Endodermal cell (in vitro differentiated cells): ENCODE measurements at places on chromosomes 5 and 9.
A peak's percentile ranks its signal among the peaks of the same experiment; 100 is the strongest.

DNA sequence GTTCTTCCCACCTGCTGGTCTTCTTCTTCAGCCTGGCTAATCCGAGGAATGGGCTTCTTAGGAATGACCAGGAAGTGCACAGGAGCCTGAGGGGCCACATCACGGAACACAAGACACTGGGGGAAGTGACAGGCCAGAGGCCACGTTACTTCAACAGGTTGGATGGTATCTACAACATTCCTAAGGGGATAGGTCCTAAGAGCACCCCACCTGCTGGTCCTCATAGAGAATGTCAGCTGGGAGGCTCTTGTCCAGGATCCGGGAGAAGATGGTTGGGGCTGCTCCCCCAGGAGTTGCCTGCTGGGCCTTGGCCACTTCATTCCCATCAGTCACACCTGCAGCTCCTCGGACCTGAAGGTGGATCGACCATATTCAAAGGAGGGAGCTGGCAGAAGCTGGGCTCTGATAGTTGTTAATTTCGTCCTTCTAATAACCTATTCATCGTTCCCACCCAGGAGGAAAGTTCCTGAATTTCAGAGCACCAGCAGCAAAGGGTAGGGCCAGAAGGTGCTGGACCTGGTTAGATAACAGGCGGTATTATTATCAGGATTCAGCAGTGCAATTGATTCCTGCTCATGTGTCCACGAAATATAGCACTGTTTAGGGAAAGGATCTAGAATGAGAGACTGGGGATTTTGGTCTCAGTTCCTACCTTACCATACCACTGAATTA is 1.3 kb downstream of the HINT2 start:
- DNase-seq = peak; percentile 72

- DNase-seq = no peak
Observed at GRCh38 chr9:37956904-37957663, 53.2 kb upstream of the SLC25A51 start.

DNA sequence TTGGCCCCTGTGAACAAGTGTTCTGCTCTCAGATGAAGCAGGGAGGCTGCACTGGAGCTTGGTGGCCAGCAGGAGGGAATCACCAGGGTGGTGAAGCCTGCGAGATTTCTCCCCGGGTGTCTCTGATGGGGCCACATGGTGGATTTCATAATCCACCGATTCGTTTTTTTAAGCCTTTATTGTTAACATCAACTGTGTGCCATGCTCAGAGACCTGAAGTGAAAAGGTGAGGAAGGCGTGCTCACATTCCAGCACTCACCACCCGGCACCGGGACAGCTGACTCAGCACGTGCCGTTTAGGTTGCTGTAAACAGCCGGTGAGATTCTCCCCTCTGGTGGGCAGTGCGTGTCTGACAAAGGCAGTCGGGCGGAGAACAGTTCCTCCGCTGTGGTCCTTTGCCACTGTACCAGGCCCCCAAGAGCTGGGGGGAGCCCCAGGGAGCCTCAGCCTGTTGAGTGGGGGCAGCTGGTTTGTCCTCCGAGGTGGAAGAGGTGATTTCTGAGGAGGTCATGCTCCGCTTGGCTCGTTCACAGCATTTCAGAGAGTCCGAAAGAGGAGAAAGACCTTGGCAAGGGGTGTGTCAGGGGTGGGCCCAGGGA is 12.7 kb upstream of the AHRR start:
- no peak for DNase-seq

DNA sequence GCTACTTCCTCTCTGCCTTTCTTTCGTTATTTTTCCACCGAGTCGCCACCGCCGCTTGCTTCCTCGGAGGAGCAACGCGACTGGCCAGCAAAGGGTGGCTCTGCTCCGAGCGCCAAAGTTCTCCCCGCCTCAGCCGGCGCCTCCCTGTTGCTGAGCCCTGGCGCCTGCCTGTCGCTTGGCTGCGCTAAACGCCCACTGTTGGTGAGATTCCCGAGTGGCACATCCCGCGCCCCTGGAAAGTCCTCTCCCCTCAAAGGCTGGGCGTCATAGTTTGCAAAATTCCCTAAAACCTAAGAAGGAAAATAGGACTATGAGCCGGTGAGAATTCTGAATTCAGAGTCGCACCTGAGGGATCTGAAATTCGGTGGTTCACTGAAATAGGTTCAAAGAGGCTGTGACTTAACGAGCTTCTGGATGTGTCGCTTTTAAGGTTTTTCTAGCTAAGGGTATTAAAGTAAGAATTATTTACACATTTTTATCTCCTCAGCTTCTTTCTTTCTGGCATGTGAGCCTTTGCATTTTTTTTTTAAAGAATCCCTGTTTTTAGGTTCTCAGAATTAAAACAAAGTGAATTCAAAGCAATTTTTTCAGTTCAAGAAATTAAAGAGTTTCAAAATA is at the start of gene GRIN3A:
Gene GRIN3A, minus strand, starts transcription at position 82 of the 618 bp plus-strand sequence. CDS start 668 bp downstream, outside the sequence.
- peak; percentile 82 for DNase-seq

- DNase-seq = no peak
Observed at GRCh38 chr5:54632131-54632701, 114.7 kb downstream of the SNX18 start.

DNA sequence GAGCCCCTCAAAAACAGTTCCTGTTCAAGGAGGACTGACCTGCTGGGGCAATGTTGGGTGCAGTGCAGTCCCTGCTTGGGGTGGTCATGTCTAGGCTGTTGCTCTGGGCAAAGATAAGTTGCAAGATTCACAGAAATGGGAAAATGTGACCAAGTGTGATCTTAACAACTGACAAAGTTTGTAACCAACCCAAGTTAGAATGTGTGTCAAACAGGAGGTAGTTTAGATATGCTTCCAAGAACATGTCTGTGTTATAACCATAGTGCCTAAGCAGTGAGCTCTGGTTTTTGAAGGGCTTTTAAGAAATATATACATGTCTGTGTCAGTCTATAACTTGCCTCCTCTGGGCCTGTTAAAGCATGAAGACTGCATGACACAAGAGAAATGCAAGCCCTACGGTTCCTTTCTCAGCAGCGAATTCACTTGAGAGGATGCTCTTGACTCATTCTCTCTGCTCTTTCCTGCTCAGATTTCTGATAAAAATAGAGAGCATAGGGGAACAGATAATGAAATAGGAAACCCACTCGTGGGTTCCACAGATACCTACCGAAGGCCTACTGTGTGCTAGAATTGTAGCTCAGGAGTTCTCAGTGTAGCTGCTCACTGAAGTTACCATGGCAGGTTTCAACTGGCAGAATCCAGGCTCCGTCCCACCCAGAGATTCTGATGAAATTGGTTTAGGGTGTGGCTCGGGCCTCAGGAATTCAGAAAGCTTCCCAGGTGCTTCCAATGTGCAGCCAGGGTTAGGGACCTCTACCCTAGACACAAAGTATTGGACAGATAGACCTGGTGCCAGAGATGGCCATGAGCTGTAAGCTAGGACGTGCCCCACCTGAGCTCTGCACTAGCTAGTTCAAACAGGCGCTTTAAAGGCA is 52.4 kb downstream of the ARHGEF37 start:
- no peak for DNase-seq

GRCh38 chr9:128768606-128769005 is 3.1 kb downstream of the ZER1 start:
- DNase-seq = no peak

- DNase-seq = no peak
Observed at GRCh38 chr5:169686137-169686536, 49.1 kb downstream of the DOCK2 start.

- no peak for DNase-seq
Observed at GRCh38 chr5:43422143-43422542, 10.0 kb upstream of the CCL28 start.

DNA sequence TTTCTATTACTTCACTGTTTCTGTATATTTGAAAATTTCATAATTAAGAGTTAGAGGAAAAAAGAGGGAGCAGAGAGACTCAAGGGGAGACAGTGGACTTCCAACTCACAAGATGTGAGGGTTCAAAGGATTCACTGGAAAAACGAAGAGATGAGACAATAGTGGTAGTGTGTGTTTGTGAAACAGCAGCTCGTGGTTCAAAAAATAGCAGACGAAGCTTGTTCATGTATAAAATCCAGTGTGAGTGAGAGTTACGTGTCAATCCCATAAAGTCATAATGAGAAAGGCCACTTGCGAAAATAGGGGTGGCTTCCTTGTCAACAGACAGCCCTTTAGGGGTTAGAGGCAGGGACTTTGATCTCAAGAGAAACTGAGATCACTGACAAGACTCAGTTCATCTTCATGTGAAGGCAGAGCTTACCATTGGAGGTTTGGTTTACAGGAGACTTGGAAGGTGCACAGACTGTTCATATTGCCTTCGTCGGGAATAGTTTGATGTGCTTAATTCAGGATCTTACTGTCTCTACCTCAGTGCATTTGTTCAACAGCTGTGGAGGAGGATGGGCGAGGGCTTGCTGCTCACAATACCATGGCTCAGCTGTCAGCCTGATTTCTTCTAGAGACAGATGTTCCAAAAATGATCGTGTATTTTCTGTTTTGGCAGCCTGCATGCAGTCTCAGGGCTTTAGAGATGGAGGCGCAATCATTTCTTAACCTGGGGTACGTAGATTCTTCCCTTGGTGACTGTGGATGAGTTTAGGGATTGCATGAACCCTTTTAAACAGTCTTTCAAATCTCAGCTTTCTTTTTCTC is 105.7 kb upstream of the KLF9 start:
- no peak for DNase-seq

DNA sequence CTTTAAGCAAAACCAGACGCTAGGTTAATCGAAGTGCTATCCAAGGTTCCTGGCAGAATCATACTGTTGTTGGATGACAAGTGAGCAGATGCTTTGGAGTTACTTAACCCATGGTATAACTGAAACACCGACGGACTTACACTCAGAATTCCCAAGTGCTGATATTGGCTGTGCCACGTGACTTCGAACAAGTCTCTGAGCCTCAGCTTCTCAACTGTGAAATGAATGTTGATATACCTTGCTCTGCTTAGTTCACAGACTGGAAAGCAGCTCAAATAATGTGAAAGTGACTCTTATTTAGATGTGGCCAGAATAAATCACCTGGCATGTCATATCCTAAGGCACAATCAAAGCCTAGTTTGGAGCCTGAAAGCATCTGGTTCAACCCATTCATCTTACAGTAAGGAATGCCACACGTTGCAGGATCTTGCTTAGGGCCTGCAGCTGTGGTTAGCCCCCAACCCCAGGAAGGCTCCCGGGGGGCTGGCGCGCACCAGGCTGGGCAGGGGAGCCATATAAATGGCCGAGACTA is 759 bp downstream of the GEMIN5 start:
- peak; percentile 44 for DNase-seq

- DNase-seq = peak; percentile 91
Observed at GRCh38 chr5:2207416-2208238, 324.9 kb upstream of the IRX4 start.

- DNase-seq = peak; percentile 90
Observed at GRCh38 chr9:135990468-135991429, 29.6 kb upstream of the UBAC1 start.

- DNase-seq = no peak
Observed at GRCh38 chr9:120974181-120974580, 47.6 kb upstream of the TRAF1 start.
